ENCODE measurements at places on chromosomes 2 and 18.

DNA sequence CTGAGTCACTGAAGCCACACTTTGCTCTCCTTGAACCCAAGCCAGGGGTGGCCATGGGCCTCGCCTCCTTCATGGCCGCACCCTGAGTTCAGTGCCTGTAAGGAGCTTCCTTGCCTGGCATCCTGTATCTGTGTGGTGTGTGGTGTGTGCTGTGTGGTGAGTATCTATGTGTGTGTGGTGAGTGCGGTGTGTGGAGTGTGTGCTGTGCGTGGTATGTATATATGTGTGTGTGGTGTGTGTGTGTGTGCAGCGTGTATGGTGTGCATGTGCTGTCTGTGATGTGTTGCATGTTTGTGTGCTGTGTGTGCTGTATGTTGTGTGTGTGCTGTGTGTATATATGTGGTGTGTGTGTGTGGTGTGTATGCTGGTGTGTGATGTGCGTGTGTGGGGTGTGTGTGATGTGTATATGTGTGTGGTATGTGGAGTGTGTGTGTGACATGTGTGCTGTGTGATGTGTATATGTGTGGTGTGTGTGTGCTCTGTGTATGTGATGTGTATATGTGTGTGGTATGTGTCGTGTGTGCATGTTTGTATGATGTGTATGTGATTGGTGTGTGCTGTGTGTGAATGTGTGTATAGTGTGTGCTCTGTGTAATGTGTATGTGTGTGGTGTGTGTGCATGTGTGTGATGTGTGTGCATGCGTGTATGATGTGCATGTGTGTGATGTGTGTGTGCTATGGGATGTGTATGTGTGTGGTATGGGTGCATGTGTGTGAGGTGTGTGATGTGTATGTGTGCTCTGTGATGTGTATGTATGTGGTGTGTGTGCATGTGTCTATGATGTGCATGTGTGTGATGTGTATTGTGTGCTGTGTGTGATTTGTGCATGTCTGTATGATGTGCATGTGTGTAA lies 22.6 kb downstream of the PRELID3A start:
- DNase-seq = no peak

DNA sequence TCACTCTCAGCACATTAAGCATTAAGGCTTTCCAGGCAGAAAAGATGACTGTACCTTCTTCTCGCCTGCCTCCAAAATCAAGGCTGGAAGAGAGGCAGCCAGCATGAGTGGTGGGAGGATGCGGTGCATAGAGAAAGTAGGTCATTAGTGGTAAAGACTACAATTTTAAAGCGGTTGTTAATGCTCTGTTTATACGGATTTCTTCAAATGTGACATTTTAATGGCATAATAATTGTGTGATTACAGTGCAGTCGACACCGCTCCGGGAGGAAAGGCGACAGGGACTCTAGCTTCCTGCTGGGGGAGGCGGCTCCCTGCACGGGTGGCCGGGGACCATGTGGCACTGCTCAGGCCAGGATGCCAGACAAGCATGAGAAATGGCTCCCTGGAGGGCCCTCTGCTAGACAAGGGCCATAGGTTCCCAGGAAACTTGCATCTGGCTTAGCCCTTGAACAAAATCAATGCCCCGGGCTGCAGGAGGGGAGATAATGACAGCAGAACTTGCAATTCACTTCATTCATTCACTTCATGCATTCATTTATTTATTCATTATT lies 129.6 kb downstream of the GALNT14 start:
- no peak for DNase-seq

- DNase-seq = no peak
Measured at GRCh38 chr2:130875935-130876334, 39.2 kb downstream of the ARHGEF4 start.

GRCh38 chr2:108942888-108943287 lies 46.1 kb downstream of the EDAR start:
- no peak for DNase-seq

- no peak for DNase-seq
Measured at GRCh38 chr2:184091456-184091855, 506.9 kb upstream of the ZNF804A start.

DNA sequence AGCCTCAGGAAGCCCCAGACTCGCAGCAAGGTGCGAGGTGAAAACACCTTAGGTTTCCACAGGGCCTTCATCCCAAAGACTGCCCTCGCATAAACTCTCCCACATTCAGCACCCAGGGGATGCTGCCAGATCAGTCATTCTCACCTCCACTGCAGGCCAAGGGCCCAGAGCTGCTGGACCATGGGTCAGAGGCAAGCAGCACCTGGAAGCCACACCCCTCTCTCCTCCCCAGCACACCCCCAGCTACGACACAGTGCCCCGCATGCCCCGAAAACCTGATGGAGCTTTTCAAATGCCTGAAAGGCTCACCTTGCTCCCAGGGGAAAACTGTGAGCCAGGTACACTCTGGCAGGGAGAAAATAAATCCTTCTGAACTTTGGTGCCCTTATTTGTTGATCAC lies 31.9 kb upstream of the LDLRAD4 start:
- DNase-seq = no peak

- DNase-seq = no peak
Measured at GRCh38 chr2:186881660-186882059, 32.7 kb upstream of the ZSWIM2 start.

DNA sequence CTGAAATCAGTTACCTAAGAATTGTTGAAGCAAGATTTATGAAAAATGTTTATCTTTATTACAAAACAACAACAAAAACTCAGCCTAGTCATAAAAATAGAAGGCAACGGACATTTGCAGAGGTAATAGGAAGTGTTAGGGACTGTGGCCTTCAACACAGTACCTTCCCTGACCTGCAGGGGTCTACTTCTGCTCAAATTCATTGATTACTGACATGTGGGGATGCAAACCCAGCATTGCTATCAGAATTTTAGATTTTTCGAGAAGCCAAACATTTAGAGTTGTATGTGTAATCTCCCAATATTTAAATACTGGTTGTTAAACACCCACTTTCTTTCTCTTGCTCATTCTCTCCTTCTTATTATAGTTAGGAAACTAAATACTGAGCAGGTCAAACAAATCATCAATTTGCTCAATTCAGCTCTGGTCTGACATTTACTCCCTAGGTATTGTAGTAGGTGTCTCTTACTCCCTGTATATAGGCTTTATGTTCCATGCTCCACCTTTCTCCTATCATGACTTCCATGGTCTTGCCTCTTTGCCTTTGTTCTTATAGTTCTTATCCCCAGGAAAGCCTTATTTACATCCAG lies 198.5 kb downstream of the UBE2E3 start:
- DNase-seq = no peak

DNA sequence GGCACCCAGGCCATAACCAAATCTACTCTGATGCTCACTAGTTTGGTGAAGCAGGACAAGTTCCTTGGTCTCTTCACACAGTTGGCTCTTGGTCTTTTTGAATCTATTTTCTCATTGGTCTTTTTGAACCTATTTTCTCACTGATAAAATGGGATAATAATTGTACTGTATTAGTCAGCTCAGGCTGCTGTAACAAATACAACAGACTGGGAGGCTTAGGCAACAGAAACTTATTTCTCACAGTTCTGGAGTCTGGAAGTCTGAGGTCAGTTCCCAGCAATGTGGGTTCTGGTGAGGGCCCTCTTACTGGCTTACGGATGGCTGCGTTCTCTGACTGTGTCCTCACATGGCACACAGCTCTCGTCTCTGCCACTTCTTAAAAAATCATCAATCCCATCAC lies 63.5 kb downstream of the C1D start:
- DNase-seq = no peak

GRCh38 chr18:70195014-70195614 lies 10.4 kb downstream of the RTTN start:
- DNase-seq = no peak

GRCh38 chr18:5630057-5630899 lies 86.5 kb upstream of the EPB41L3 start:
- DNase-seq = no peak

GRCh38 chr2:54995553-54995952 lies 54.7 kb downstream of the RTN4 start:
- DNase-seq = no peak

GRCh38 chr18:75320506-75320905 lies 107.0 kb downstream of the SMIM21 start:
- DNase-seq = no peak

DNA sequence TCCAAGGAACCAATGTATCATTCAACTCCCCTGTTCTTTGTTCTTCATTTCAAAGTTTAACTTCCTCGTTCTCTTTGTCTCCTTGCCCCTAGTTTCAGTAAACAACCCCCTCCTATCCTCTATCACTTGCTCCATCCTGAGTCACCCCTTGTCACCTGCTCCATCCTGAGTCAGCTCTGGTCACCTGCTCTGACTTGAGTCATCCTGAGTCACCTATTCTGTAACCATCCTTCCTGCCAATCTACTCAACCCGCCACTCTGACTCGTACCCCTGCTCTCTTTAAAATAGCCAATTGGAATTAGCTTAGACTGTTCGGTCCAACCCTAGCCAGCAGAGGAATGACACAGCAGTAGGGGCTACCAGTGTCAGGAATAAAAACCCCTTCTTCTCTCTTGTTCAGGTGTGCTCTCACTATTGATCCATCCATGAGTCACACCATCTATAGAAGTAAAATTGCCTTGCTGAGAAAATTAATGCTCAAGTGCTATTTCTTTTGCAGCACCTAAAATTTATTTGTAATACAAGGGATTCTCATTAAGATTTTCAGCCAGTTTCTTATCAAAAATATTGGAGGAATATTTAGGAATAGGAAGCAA lies 326.8 kb downstream of the AKAIN1 start:
- DNase-seq = no peak

GRCh38 chr2:105654474-105655004 lies 90.2 kb upstream of the NCK2 start:
- DNase-seq = no peak

DNA sequence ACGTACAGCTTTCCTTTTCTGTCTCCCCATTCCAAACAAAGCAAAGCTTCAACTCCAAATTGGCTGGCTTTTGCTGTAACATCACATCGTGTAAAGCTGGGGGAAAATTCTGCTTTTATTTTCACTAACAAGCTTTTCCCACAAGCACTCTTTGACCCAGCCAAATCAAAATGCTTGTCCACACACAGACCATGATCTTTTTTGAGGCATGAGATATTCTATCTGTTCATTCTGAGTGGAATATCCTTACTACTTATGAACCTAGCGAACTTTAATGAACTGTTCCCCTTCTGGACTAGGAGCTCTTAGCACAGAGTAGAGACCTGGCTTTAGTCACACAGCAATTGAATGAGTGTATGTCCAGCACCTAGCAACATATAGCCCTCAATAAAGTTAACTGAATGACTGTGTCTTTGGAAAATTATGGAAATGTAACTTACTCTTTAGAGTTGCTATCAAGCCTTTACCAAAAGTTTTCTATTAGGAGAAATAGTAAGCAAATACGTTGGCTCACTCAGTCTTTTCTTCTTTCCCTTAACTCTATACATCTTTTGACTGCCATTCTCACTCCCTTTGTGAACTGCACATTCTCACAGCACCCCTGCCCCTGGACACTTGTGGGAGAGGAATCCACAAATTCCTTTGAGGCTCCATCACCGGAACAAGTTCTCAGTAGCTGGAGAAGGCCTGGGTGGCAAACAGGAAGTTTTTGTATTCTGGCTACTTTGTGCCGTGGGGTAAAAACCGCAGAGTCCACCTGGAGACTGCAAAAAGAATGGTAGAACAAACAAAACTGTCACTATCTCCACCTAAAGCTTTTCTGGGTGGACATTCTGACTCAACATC lies 1.3 kb upstream of the UBE2E3 start:
- peak; percentile 49 for DNase-seq

DNA sequence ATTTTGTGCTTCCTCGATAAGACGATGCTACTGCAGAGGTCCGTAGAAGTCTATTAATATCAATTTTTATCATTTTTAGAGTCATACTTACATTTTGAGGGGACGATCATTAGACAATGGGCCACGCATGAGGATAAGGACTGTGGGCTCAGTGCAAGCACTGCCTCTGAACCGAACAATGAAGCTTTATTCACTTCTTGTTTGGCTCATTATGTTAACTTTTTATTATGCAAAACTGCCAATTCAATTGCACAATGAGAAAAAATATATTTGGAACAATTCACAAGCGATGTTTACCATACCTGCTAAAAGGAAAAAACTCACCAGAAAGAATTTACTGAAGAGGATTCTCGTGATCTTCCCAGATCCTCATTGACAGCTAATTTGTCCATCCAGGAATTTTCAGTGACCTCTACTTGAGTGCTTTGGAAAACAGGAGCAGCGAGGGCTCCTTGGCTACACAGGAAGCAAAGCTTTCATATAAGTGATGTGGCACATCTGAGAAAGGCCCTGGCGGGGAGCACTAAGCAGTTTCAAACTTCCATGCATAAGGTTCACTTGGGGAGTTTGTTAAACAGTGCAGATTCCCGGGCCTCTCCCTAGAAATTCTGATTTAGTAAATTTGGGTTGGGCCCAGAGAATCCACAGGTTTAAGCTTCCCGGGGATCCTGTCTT lies 13.3 kb upstream of the CAPN13 start:
- no peak for DNase-seq

- DNase-seq = no peak
Measured at GRCh38 chr18:2881088-2881839, 34.5 kb downstream of the EMILIN2 start.

DNA sequence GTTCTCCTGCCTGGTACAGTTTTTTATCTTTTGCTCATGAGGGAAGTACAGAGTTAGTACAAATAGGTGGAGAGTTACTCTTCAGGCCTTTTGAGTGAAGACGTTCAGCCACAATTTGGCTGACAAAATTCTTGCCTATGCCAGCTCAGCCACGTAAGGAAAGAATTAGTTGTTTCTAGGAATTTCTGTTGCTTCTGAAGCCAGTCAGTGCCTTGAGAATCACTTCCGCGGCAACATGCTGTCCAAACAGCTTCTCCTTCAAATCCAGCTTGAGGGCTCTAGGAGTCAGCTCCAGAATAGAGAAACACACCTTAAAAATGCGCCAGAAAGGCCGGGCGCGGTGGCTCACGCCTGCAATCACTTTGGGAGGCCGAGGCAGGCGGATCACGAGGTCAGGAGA lies 27.5 kb downstream of the M1AP start:
- DNase-seq = no peak

DNA sequence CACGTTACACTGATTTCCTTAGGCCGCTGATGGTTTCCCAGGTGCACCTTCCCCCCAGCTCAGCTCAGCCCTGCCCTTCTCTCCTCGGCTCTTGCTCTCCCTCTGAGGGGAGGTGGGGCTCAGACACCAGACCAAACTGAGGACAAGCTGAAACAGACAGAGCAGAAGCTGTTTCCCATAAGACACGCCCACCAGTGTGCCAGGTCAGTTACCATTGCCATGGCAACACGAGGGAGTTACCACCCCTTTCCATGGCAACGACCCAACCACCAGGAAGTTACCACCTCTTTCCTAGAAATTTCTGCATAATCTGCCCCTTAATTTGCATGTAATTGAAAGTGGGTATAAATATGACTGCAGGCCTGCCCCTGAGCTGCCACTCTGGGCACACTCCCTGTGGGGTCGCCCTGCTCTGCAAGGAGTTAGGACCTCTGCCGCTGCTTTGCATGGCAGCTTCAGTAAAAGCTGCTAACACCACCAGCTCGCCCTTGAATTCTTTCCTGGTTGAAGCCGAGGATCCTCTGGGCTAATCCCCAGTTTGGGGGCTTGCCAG lies 120.9 kb upstream of the SMIM21 start:
- DNase-seq = no peak

Data from HTR-8/SVneo (cell line).